ENCODE measurements at places on chromosomes 12 and 14. TPM values are rescaled to one million over a fixed set of nuclear protein-coding genes. Genes with fewer than 3 reads are reported as not detected.

DNA sequence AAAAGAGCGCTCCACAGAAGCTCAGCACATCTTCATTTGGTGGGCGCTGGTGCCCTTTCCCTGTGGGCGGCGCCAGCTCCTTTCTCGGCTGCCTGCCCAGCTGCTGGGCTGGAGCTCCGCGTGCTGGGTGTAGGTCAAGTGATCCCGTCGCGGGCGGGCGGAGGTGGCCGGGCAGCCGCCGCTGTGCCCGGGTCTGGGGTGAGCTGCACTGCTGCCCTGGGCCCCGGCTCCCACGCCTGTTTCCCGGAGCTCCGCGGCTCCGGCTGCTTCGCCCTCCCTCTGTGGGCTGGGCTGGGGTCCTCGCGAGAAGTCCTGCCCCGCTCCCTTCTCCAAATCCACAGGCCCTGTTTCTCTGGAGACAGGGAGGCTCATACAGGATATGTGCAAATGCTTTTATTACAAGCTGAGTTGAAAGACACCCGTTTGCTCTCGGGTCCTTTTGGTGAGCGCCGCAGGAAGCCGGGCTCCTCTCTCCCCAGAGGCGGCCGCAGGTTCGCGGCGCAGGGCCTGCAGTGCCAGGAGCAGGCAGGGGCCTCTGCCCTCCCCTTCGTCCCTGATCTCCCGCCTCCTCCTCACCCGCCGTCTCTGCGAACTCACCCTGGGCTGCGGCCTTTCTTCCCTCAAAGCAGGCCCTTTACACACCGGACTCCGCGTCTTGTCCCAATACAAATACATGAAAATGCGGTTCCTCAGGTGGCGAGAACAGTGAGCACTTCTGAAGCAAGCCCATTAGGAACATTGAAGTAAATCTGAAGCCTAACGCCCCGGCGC is 67.8 kb upstream of the CAPRIN2 start:
- H3K4me3 ChIP-seq: peak overlapping the region; percentile 69
- no peak overlapping the region for H3K27ac ChIP-seq
- H3K4me1 ChIP-seq: peaks cover 17% of the 10 kb centered on the region
- peaks cover 52% of the 10 kb centered on the region for H3K27me3 ChIP-seq
- no peaks in the 10 kb centered on the region for H3K36me3 ChIP-seq

- peaks cover 1% of the 10 kb centered on the region for H3K27me3 ChIP-seq
- H3K4me1 ChIP-seq: no peaks in the 10 kb centered on the region
- H3K36me3 ChIP-seq: no peaks in the 10 kb centered on the region
- H3K27ac ChIP-seq: no peak overlapping the region
Observed at GRCh38 chr14:31484754-31485153, 3.1 kb downstream of the GPR33 start.

GRCh38 chr12:97753332-97753731 is 290.7 kb downstream of the RMST start:
- no peak overlapping the region for H3K27ac ChIP-seq
- no peaks in the 10 kb centered on the region for H3K36me3 ChIP-seq
- no peaks in the 10 kb centered on the region for H3K27me3 ChIP-seq
- DNase-seq: no peak
- H3K4me1 ChIP-seq: no peaks in the 10 kb centered on the region

DNA sequence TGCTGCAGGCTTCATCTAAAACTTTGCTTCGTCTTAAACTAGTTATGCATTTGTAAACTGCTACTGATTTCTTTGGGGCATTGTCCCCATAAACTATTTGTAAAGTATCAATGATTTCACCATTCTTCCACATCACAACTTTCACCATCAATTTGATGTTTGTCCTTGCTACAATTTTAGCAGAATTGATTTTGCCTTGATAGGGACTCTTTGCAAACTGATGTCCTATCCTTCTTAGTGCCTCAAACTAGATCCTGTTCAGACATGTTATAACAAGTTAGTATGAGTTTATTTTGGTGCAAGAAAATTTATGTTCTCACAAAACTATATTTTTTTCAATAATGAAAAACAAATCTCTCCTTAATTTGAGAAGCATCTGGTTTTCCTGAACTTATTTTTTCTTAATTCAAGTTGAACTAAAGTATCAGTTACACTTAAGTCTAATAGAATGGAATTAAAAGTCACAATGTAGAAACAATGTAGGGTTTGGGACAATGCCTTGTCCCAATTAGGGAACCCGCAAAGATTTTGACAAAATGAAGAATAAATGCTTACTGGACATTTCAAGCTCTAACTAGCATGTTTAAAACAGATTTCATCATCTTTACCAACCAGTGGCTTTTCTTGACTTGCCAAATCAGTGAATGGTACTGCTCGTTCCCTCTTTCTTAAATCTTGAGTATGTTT is 10.1 kb upstream of the ARID4A start:
- H3K4me1 ChIP-seq: peaks cover 50% of the 10 kb centered on the region
- peaks cover 74% of the 10 kb centered on the region for H3K36me3 ChIP-seq
- H3K4me3 ChIP-seq: no peak overlapping the region
- H3K27me3 ChIP-seq: no peaks in the 10 kb centered on the region
- DNase-seq: no peak

DNA sequence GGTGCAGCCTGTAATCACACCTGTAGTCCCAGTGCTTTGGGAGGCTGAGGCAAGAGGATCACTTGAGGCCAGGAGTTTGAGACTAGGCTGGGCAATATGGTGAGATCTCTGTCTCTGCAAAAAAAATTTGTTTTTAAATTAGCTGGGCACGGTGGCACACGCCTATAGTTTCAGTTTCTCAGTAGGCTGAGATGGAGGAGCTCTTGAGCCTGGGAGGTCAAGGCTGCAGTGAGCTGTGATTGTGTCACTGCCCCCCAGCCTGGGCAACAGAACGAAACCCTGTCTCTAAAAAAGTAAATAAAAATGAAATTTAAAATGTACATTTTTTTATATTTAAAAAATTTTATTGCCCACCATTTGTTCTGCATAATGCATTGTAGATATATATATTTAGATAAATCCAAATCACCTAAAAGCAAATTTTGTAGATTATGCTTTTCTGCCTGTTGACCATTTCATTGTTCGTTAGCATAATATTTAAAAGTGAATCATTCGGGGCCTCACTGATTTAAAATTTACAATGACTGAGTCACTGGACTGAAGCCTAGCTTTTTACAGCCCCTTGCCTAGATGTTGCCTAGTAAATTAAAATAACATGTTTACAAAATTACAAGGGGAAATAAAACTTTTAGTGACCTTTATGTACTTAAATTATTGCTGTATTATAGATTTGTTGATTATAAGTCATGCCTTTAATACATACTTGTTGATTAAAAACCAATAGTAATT is 87.9 kb downstream of the USP15 start:
- H3K27me3 ChIP-seq: no peaks in the 10 kb centered on the region
- no peak for DNase-seq
- peaks cover 47% of the 10 kb centered on the region for H3K36me3 ChIP-seq
- no peak overlapping the region for H3K27ac ChIP-seq
- no peak overlapping the region for H3K4me3 ChIP-seq
- H3K4me1 ChIP-seq: peaks cover 22% of the 10 kb centered on the region

GRCh38 chr14:31966896-31967668 is 110.0 kb upstream of the ARHGAP5 start:
- no peak overlapping the region for H3K27ac ChIP-seq
- H3K4me3 ChIP-seq: no peak overlapping the region
- no peak for DNase-seq

Gene SERPINA5
- total RNA-seq: not detected

Gene IFT43
- 4.5 TPM for total RNA-seq

Gene ABCC9
- total RNA-seq: not detected

- H3K4me3 ChIP-seq: no peak overlapping the region
- H3K27ac ChIP-seq: no peak overlapping the region
- no peaks in the 10 kb centered on the region for H3K27me3 ChIP-seq
- DNase-seq: no peak
- H3K4me1 ChIP-seq: no peaks in the 10 kb centered on the region
Observed at GRCh38 chr14:90491911-90492531, 95.2 kb downstream of the CALM1 start.

Gene LMNTD1
- total RNA-seq: not detected

All from activated CD4-positive, alpha-beta T cell treated with anti-CD3 and anti-CD28 coated beads, Interleukin-2, amount 10 ng/mL, durations not matched to agents 7 days and 5 days (primary cell).